Amygdala (tissue), 56 donors: ENCODE measurements at places on chromosomes 11 and 22.

DNA sequence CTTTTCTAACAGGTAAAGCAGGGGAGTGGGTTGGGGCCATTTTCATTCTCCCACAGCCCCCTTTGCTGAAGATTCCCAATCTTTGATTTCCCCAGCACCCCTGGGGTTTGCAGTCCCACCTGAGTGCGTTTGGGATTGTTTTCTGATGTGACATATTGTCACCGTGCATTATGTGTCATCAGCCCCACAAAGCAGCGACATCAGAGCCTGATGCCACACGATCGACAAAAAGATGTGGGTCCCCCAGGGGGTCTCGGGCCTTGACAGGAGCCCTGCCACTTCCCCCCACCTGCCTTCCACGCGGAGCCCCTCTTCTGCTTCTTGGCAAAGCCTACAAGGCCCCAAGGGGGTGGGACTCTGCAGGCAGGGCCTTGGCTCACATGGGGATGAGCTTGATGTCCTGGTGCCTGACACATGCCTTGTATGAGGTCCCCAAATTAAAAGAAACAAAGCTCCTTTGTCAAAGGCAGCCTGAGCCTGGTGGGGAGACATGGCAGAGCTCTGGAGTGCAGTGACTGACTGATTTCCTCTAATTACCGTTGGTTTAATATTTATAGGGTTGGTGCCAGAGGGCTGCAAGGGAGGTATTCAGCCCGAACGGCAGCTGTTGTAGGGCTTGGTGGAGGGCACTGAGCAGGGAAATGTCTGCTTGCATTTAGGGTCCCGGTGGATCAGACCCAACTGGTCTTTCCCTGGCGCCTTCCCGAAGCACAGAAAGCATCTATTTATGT, 149.2 kb downstream of the MIAT start:
- DNase-seq, result no peak

- DNase-seq, result no peak
Observed at GRCh38 chr11:60786811-60787567, 1.9 kb downstream of the MS4A10 start.

- DNase-seq, result no peak
Observed at GRCh38 chr22:50529897-50530579, at the start of gene TYMP. TSS of gene TYMP (minus strand) at chr22:50530012. CDS start at chr22:50529709, 303 bp downstream.

DNA sequence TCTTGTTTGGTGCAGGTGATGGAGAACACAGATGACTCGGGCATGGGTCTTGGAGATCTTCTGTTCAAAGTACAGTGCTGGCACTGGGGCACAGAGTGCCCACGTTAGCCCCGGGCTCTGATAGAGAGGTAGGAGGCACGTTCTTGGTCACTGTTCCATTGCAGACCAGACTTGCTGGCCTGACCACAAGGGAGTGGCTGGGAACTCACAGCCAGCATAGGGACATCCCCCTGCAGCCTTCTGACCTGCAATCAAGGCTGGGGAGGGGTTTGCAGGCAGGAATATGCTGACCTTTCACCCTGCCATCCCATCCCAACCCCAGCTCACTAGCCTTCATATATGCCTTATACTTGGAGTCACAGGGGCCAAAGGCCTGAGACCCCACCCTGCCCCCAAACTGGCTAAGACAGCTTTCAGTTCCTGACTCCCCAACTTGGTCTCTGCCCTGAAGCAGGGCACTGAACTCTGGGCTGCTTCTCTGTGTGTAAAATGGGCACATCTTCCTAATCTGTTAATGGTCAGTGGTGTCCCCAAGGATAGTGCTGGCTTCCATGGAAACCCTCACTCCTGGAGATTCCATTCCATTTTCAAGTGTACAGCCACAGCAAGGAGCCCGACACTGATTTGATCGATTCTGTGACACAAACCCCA, 4.6 kb downstream of the MRPL49 start:
- no peak for DNase-seq

DNA sequence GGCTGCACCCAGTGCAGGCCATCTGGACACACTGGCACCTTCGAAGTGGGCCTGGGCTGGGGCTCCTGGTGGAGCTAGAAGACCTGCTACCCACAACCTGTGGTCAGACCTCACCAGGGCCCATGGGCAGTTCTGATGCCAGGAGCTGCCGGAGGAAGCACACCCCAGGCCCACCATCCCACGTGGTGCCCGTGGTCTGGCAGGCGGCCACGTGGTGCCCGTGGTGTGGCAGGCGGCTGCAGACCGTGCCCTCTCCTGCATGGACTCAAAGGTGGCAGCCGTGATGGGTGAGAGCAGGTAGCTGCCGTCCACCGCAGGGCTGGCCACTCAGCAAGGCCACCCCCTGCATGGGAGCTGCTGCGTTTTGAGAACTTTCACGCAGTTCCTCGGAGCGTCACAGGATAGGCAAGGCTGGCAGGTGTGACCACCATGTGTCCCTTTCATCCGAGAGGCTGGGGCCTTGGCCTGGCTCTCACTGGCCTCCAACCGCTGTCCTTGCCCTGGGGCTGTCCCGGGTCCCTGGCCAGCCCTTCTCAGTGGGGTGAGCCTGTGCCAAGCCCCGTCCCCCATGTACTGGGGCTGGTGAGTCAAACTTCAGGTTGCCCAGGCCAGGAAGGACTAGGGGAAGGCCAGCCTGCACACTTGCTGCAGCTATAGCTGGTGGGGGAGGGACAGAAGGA, 3.9 kb upstream of the IL17REL start:
- DNase-seq, result no peak
